PC-9 (cell line): ENCODE measurements at places on chromosomes 7 and 10.

DNA sequence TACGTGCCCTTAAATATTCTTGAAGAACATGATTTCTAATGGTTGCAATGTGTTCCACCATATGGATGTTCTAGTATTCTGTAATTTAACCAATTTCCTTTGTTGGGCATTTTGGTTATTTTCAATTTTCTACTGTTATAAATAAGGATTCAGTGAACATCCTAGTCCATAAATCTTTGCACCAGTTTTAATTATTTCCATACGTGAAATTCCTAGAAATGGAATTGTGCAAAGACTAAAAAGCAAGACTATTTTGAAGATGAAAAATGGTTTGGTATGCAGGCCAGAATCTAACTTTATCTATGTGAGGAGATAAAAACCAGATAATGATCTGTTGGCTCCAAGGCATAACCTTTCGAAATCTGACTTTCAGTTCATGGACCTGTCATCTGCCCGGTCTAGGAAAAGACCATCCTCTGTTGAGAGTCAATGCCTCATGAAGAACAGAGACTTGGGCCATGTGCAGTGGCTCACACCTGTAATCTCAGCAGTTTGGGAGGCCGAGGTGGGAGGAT lies 633.2 kb upstream of the NRP1 start:
- DNase-seq: no peak

GRCh38 chr7:75945297-75946168 lies 30.6 kb downstream of the POR start:
- DNase-seq: peak; percentile 50

DNA sequence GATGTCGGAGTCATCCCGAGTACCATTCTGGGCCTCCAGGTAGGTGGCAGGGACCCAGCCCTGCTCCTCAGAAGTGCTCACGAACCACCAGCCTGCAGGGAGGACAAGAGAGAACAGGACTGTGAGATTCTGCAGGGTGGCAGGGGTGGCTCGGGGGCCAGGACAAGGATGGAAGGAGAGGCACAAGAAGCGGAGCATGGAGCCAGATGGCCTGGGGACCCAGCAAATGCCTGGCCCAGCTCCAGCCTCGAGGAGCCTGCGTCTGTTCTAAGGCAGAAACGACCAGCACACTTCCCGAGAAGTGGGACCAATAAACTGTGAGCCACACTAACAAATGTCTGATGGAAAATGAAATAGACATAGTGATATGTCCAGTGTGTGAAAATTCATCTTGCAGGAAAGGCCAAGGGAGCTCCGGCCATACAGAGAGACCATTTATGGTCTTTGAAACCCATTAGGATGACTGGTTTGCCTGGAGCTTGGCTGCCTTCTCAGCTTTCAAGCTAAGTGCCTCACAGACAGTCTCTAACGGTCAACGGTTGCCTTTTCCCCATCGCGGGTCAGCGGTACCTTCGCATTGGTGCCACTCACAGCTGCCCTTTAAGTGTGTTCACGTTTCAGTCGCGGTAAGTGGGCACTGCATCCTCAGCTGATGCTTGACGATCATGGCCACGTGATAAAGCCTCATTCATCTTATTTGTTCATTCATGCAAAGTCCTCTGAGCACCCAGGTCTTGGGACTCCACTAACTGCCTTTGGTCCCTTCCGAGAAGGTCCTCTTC lies 133.8 kb downstream of the NEURL1 start:
- DNase-seq: no peak

- DNase-seq: peak; percentile 19
Observed at GRCh38 chr7:135290594-135290993, 57.0 kb downstream of the STRA8 start.

GRCh38 chr7:144019457-144019856 lies 19.3 kb downstream of the OR6B1 start:
- DNase-seq: peak; percentile 66

DNA sequence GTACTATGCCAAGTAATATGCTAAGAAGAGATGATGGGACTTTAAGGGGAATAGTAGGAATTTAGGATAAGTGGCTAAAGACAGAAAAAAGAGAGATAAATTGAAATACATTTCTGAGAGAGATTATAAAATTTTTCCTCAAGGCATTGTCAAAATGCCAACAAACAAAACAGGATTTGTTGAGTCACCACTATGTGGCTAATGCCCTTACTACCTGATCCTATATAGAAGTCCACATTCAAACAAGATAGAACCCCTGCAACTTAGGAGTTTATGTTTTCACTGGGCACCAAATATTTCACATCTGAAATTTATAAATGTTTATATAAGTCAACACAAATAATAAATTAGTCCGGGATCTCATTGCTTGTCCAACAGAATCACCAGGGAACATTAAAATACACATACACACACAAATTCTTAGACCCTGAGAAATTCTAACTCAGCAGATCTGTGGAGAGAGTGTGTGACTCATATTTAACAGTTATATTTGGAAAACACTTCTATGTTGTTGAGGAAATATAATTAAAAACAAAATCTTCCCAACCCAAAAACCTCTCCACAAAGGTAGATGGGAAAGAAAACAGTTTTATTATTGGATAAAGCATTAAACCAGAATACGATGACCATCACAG lies 154.3 kb downstream of the PPP1R3A start:
- DNase-seq: no peak

GRCh38 chr7:36403452-36403851 lies 13.8 kb downstream of the ANLN start:
- no peak for DNase-seq

DNA sequence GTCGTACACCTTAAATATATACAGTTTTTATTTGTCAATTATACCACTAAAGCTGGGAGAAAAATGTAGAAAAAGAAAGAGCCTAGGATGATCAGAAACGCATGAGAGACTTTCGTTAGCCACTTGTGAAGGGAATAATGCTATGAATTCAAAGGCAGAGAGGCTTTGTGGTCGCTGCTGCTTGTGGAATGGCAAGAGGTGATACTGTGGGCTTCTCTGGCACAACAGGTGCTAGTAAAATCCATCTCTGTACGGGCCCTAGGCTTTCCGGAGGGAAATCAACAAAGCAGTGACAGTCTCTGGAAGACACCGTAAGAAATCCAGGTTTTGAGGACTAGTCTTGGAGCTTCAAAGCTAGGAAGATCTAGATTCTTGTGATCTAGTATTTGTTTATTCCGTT lies 52.6 kb downstream of the LRRC72 start:
- no peak for DNase-seq

DNA sequence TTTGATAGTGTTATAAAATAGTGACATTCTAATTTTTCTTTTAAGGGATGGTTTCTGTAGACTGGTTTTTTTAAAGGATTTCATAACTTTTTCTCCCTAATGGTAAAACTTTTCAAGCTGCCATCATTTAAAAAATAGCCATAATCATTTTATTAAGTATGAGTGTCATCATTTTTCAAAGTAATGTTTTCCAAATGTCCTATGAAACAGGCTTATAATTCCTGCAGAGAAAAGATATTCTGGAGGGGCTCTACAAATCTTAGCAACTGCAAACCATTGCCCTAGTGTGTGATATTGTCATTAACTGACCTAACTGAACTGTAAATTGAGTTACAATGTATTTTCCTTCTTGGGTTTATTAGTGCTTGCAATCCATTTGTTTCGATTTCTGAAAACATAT lies 226.0 kb downstream of the BBS9 start:
- DNase-seq: no peak

- DNase-seq: no peak
Observed at GRCh38 chr10:94218493-94219183, 144.1 kb downstream of the NOC3L start.

DNA sequence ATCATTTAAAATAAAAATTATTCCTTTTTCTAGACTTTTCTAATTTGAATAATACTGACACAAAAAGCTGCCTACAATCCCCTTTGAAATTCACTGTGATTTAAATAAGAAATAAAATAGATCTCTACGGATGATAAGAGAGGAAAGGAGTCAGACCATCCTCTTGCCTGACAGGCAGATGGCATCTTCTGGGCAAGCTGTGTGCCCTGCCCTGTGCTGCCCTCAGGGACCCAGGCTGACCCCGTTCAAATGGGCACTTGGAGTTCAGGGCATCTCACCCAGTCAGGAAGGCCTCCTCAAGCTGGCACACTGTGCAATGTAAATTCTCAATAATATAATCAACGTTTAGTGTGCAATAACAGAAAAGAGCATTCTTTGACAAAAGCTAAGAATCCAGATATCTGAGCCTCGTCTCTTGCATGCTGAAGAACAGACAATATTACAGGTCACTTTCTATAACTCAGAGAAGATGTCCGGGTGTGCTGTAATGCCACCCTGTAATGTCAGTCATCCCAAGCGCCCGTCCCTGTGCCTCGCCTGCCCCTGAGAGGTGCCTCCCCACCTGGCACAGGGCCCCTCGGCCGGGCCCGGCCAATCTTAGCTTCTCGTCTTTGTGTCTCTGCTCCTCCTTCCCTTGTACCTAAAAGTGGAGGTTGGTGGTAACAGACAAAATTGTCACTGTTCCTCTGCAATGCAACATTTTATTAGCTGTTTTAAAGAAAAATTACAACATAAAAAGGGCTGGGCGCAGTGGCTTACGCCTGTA lies 263.3 kb downstream of the COBL start:
- no peak for DNase-seq

GRCh38 chr7:151869109-151869428 lies 7.8 kb downstream of the PRKAG2 start:
- DNase-seq: no peak

- DNase-seq: no peak
Observed at GRCh38 chr10:102413053-102413705, 5.4 kb downstream of the PSD start.

DNA sequence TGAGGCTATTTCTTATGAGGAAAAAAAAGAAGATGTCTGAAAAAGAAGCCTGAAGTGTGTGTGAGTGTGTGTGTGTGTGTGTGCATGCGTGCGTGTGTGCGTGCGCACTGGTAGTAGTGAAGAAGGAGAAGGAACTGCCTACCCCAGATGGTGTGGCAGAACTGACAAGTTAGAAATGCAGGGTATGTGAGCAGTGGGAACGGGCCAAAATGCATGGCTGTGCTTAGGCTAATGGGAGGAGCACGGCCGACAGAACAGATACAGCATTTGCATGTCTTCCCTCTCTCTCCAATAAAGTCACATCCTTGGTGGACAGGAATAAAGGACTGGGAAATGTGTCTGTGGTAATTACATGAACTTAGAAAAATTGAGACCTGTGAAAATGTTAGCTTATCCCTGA lies 94.3 kb downstream of the IDE start:
- DNase-seq: no peak
